ENCODE measurements at places on chromosomes 5 and 9.

DNA sequence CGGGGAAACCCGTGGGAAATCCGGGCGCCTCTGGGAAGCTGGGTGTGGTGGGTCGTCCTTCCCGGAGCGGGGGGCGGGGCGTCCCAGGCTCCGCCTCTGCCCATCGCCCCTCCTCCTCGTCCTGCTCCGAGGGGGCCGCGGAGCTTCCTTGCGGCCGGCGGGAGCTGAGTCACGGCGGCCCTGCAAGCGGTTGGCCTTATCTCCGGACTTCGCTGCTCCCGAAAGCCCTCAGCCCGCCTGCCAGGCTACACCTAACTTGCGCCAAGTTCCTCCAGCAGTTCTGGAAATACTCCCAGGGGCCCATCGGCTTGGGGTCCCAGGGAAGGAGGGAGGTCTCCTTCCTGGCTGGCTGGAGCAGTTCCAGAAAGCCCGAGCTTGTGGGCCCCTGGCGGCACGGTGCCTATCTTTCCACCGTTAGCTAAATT is 54.1 kb upstream of the CDKN2AIPNL start:
- peak; percentile 23 for DNase-seq

- no peak for DNase-seq
Observed at GRCh38 chr5:23367874-23368273, 139.5 kb upstream of the PRDM9 start.

DNA sequence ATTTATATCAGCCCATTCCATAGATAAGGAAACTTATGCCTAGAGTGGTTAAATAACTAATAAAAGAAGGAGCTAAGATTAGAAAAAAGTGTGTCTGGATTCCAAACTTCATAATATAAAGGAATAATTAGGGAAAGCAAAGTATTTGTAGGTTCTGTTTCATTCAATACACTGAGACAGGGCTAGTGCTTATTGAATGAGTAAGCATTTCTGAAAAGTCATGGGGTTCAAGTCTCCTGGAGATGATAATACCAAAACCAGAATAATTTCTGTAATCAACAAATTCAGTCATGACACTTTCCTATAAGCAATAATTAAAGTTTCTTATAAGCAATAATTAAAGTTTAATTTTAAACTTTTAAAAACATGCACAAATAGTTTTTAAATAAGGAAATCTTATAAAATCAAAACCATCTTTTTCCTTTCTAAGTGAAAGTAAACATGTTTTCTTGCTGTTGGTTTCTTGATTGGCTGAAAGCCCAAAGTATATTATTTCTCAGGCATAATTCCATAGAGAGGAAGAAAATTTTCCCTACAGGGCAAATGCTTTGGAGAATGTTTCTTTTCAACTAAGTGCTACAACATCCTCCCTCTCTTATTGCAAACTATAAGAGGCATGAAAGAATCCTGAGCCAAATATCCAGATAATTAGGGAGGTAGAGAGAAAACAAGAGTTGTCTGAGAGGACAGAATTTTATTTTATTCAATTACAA is 510.2 kb downstream of the PRELID2 start:
- no peak for DNase-seq

DNA sequence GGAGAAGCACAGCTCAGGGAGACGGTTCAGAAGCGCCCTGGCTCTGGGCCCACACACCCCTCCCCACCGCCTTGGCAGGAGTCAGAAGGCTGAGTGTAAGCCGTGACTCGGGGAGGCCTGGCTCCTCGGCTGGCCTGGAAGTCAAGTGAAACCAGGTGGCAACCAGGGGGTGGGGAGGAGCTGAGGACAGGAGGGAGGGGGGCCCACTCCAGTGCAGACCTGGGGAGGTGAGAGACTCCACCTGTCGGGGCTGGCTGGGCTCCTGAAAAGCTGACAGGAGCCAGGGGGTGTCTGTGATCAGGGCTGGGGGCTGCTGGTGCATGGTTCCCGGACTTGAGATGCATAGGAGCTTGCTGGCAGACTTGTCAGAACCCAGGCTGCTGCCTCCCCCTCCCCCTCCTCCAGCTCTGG is 150.2 kb upstream of the PHYKPL start:
- DNase-seq: no peak

GRCh38 chr9:12813960-12814876 is 39.4 kb downstream of the LURAP1L start:
- DNase-seq: no peak

DNA sequence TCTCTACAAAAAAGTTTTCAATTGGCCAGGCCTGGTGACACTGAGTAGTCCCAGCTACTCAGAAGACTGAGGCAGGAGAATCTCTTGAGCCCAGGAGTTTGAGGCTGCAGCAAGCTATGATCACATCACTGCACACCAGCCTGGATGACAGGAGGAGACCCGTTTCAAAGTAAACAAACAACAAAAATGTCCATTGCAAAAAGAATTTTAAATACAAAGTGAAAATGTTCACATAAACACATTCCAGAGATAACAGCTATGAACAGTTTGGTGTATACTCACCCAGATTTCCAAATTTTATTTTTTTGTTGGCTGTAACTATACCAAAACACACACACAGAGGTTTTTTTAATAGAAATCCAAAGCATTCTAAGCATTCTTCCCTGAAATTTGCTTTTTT is 39.8 kb downstream of the ADRA1B start:
- no peak for DNase-seq

DNA sequence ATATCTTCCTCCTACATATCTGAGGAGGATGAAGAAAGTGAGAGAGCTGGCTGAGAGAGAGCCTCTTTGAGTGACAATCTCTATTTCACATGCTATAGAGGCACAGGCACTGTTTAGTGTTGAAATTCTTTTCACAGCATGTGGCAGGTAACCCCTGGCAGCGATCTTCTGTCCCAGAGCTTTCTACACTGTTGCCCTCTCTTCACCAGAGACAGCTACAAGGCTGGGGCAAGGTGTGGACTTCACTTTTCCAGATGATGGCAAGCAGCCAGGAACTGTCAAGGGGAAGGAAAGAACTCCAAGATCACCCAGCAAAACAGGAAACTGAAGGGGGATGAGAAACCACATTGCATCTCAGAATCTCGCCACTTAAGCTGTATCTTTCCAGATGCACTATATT is 205.2 kb downstream of the CAAP1 start:
- no peak for DNase-seq

- no peak for DNase-seq
Observed at GRCh38 chr9:89317282-89317681, 1.0 kb upstream of the SECISBP2 start.

DNA sequence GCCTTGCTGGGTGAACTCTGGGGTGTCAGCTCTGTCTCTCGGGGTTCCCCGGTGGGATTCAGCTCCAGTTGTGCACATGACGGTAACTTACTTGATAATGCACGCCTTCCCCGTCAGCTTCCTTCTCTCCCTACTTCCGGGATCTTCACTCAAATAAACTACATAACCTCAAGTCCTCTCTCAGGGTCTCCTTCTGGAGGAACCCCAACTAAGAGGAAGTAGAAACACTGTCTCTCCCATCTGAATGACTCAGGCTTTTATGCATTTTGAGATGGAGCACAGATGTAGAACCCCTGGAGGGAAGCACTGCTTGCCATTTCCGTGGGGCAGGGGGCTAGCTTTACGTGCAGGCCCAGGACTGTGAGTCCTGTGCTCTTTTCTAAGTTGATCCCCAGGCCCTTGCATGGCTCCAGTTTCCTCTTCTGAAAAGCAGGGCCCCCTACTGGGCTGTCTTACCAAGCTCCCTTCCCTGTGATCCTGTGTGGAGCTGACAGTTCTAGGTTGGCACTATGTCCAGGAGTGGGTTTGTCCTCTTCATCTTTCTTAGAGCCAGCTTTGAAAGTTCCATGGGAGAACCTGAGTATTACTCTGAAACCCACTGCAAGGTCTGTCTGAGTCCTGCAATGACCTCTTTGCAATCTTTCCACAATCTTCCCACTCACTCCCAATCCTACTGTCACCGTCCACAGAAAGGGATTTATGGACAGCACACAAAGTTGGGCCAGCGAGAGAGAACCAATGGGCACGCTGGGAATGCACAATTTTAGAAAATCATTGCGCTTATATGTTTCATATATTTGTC is 17.7 kb downstream of the S1PR3 start:
- no peak for DNase-seq

- no peak for DNase-seq
Observed at GRCh38 chr9:35656831-35657545, 831 bp downstream of the RMRP start.

DNA sequence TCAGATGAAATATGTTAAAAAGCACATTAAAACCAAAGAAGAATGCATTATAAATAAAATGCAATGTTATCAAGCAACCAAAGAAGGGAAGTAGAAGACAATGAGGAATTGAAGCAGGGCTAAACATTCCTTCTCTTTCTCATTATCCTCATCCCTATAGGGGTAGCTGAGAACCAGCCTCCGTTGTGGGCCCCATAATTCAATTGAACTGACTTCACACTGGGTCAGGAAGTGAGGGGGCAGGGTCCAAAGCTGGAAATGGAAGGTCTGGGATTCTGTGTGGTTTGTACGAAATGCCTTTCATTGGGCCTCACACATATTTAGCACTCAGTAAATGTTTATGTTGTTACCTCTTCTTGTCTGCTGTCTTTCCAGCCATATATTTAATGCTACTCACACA is 220.4 kb upstream of the CD180 start:
- DNase-seq: no peak

GRCh38 chr9:69590266-69590665 is 81.9 kb downstream of the APBA1 start:
- DNase-seq: no peak

DNA sequence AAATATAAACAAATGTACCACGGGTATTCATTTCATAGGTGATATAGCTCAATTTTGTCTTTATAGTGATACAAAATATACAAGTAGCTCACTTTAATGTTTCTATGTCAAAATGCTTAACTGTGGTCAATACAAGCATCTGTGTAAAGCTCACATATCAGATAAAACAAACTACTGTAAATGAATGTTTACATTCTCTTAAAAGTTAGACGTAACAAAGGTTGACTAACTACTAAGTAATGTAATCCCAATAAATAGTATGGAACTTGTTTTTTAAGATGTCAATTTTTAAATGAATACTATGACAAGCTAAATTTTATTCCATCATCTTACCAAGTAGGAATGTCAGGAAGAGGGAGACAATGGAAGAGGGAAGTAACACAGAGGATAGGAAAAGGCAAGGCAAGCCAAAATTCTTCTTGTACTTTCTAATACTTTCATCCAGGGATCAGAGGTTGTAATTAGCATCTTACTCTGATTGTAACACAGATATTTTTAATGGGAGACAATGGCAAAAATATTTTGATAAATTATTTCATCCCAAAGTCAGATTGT is 105.5 kb downstream of the STRBP start:
- DNase-seq: no peak

DNA sequence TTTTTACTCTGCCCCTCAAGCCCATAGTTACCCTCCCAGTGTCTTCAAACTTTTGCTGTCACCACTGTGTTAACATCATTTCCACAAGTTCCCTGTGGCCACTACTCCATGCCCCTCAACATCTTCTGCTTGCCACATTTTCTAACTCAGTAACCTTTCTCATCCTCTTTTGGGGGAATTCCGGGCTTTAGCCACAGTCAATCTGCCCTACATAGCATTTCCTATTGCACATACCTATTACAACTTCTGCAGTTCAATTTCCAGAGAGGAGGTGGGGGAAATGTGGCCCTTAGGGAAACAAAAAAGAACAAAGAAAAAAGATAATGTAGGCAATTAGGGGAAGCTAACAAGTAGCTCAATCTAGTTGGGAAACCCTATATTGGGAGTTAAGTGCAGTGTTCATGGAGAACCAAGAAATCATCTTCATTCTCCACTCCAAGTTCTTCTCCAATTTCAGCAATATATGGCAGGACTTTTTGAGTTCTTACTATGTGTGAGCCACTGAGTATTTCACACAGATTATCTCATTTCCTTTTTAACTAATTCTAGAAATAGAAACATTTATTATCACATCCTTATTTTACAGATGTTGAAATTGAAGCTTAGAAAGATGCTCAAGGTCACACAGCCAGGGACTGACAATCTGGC is 40.2 kb upstream of the LPAR1 start:
- no peak for DNase-seq

- DNase-seq: no peak
Observed at GRCh38 chr9:128062846-128063831, 4.0 kb downstream of the NAIF1 start.

- no peak for DNase-seq
Observed at GRCh38 chr9:110016340-110016739, 191.6 kb downstream of the C9orf152 start.

DNA sequence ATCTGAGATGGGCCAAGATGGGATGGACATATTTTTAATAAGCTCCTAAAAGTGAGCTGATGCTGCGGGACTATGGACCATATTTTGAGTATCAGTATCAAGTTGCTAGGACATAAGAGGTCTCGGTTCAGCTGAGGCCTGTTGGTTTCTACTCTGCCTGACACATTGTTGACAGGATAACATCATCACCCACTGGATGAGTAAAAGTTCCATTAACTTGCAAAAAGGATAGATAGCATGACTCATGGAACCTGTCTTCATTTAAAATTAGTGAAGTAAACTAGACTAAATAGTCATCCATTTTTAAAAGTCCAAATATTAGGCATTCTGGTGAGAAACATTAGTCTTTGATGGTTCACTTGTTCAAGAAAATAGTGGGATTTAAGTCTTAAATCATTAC is 33.3 kb downstream of the PARP8 start:
- no peak for DNase-seq

GRCh38 chr5:174790906-174791305 is 66.5 kb downstream of the MSX2 start:
- no peak for DNase-seq

All from stimulated activated CD4-positive, alpha-beta T cell treated with anti-CD3 and anti-CD28 coated beads, Interleukin-1b, Interleukin-23, amount 100 ng/mL, for 4 hours (primary cell).